ENCODE measurements at places on chromosomes 2 and 18. TPM values are rescaled to one million over a fixed set of nuclear protein-coding genes. Genes with fewer than 3 reads are reported as not detected.

The CYTIP gene
- total RNA-seq: 40.5 TPM

The SP5 gene
- 1.9 TPM for total RNA-seq

The PID1 gene
- 48.0 TPM for total RNA-seq

- H3K36me3 ChIP-seq: peaks cover 51% of the 10 kb centered on the region
- no peak overlapping the region for H3K27ac ChIP-seq
- no peak overlapping the region for H3K4me3 ChIP-seq
- DNase-seq: no peak
Observed at GRCh38 chr2:64104933-64105332, 39.3 kb downstream of the PELI1 start.

GRCh38 chr2:18940184-18940583 lies 350.8 kb upstream of the NT5C1B start:
- H3K4me1 ChIP-seq: no peaks in the 10 kb centered on the region
- H3K36me3 ChIP-seq: no peaks in the 10 kb centered on the region
- H3K4me3 ChIP-seq: no peak overlapping the region
- no peaks in the 10 kb centered on the region for H3K27me3 ChIP-seq
- H3K27ac ChIP-seq: no peak overlapping the region

DNA sequence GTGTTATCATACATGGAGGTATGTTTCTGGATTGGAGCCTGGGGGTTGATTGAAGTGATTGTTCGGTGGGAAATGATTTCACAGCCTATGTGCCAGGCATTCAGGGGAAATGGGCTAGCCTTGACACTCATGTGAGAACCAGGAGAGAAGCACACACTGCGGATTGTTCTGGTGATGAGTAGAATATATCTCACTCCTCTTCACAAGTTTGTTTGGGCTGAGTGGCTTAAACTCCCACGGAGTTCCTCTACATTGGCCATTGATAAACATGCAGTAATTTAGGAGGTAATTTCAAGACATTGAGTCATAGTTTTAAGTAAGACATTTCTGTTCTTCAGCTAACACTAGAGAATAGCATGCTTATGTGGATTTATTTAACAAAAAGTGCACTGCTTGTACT lies 498.9 kb upstream of the NETO1 start:
- no peaks in the 10 kb centered on the region for H3K36me3 ChIP-seq
- H3K27me3 ChIP-seq: no peaks in the 10 kb centered on the region
- H3K4me1 ChIP-seq: no peaks in the 10 kb centered on the region
- no peak for DNase-seq

GRCh38 chr2:95007822-95008221 lies 17.7 kb upstream of the MAL start:
- H3K27me3 ChIP-seq: no peaks in the 10 kb centered on the region
- no peak for DNase-seq
- H3K4me1 ChIP-seq: no peaks in the 10 kb centered on the region
